Activated T-cell treated with anti-CD3 and anti-CD28 coated beads, Interleukin-2, amount 50 U/mL, for 72 hours (primary cell): ENCODE measurements at places on chromosomes 7 and 10.

GRCh38 chr7:141218941-141219340 is 145.1 kb downstream of the TMEM178B start:
- DNase-seq = no peak

DNA sequence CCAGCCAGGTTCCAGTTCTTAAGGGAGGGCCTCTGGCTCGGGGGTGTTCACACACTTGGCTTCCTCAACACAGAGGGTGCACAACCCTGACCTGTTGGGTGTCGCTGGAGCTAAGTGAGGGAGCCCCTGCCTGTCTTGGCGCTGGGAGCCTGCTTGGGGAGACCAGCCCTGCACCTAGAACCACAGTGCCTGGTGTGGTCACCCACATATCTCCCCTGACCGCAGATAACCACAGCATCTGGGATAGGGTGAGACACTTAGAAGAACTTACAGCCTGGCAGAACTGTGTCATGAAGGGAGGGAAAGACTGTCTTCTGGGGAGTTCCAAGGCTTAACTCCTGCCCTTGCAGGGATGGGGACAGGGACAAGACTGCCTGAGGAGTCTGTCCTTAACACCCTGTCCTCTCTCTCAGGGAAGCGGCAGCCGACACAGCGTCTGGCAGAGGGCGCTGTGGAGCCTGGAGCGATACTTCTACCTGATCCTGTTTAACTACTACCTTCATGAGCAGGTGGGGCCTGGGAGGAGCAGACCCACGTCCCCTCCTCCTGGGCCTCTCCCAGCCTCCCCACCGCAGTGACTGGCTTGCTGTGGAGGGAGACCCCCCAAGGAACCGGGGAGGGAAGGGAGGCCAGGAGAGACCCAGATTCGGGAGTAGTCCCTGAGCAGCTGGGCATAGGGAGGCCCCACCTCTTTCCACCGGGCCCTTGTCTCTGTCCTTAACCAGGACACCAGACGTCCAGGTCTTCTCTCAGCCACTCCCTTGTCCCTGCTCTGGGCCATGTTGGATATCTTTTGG is 59.0 kb downstream of the PALD1 start:
- DNase-seq = peak; percentile 19

DNA sequence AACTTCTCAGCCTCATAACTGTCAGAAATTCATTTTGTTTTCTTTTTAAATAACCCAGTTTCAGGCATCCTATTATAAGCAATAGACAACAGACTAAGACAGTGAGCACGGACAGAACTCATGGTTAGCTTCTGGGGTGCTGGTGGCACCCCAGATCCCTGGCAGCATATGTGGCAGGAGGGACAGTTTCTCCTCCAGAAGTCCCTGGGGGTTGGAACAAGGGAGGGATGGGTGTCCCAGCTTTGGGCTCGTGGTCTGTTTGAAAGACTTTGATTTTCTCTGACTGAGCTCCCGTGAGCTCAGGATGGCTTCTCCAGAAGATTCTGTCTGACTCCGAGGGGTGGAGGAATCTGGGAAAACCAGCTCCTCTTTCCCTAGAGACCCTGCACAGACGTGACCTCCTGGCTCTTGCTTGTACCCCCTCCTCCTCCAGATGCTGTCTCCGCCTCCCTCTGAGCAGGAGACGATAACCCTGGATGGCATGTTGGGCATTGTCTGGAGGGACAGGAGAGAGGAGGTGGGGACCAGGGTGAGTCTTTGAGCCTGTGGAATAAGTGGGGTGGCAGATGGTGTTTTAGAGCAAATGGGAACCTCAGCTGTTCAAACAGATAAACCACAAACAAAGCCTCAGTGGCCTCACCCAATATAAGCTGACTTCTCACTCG is 421.1 kb downstream of the GLRX3 start:
- DNase-seq = no peak

DNA sequence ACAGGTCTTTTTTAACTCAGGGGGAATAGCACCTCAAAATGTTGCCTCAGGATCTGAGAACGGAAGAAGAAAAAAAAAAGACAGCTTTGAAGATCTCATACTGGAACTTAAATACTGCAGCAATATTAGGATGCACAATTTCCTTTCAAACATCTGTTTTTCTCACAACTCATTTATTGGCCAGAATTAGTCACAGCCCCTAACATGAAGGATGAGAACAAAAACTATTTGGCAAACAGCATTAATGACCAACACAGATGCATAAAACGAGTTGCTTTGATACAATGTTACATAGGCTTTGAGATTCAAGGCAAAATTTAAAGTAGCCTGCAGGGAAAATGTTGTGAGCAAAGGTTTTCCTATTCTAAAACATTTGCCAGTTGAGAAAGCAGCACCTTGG is 36.5 kb downstream of the JMJD1C start:
- DNase-seq = no peak

- DNase-seq = no peak
Observed at GRCh38 chr10:75739414-75740143, 308.2 kb downstream of the LRMDA start.

DNA sequence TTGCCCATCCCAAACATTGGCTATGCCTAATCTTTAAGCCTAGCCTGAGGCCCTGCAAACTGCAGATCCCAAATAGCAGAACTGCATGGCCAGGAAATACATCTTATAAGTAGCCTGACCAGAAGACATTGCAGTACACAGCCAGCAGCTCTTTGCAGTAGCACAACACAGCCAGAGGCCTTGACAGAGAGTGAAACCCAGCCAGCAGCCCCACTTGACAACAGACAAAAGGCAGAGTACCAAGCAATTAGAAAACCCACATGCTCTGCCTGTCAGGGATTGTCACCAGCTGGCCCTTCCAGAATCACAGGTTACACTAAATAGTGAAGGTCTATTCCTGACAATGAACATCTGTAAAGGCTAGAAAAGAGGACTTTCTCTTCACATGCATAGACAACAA is 242.8 kb upstream of the TMEM72 start:
- DNase-seq = no peak

DNA sequence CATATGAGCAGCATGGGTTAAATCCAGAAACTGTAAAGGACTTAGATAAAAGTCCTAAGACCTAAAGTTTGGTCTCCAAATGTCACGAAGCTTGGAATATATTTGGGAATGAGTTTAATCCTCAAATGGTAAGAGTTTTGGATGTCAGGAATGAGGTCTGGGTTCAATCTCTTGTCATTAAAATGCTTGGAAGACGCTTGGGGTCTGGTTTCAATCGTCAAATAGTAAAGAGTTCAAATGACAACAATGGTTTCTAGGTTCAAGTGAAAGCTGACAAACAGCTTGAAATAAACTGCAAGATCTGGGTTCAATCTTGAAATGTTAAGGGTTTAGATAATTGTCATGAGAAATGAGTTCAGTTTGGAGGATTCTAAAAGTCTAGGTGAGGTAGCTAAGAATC is 385.5 kb upstream of the HPS1 start:
- DNase-seq = no peak

DNA sequence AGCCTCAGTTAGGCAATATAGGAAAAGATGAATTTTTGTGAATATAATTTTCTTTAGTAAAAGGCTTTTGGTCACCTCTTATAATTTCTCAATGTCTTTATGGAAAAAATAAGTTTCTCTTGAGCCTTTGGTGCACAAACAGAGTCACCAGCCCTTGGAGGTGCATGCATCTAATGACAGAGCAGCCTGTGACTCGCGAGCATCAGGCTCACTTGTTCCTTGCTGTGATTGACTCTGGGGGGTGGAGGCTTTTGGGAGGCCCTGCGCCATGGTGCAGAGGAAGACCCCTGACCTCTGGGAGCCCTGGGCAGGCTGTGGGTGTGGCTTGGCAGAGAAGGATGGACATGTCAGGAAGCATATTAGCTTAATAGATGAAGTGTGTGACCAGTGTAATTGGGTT is 60.2 kb downstream of the FIGNL1 start:
- no peak for DNase-seq

DNA sequence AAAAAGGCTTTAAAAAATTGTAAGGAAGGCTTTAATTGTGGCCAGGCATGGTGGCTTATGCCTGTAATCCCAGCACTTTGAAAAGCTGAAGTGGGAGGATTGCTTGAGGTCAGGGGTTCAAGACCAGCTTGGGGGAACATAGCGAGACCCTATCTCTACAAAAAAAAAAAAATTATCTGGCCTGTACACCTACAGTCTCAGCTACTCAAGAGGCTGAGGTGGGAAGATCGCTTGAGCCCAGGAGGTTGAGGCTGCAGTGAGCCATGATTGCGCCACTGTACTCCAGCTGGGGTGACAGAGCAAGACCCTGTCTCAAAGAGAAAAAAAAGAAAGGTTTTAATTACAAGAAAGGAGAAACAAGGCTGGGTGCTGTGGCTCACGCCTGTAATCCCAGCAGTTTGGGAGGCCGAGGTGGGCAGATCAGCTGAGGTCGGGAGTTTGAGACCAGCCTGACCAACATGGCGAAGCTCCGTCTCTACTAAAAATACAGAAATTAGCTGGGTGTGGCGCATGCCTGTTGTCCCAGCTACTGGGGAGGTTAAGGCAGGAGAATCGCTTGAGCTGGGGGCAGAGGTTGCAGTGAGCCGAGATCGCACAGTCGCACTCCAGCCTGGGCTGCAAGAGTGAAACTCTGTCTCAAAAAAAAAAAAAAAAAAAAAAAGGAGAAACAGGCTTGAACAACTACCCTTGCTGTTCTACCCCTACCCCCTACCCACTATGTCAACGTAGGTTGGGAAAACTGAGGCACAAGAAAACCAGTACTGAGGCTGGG is 83.7 kb downstream of the CARD11 start:
- DNase-seq = no peak

DNA sequence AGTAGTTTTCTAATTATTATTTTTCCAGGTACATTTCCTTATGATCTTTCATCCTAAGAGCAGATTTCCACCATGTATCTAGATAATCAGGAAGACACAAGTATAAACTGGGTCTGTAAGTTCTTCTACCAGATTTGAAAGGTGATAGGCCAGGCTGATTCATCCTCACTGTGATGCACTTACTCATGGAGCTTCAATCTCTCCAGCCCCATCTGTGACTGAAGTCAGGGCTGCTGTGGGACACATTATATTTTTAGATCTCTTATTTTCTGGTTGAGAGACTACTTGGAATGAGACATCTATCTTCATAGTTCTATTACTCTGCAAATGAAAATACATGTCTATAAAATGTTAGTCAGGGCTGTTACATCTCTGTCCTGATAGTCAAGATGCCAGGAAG is 85.5 kb upstream of the SLC25A13 start:
- no peak for DNase-seq

DNA sequence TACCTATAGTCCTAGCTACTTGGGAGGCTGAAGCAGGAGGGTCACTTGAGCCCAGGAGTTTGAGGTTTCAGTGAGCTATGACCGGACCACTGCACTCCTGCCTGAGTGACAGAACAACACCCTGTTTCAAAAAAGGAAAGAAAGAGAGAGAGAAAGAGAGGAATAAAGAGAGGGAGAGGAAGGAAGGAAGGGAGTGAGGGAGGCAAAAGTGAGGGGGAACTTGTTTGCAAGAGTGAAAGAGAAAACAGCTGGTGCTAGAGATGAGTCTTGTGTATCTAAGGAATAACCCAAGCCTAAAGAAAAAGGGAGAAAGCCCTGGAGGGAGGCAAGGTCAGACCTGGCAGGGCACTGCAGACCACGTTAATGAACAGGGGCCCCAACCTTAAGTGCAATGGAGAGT is 4.8 kb upstream of the NT5C2 start:
- no peak for DNase-seq

DNA sequence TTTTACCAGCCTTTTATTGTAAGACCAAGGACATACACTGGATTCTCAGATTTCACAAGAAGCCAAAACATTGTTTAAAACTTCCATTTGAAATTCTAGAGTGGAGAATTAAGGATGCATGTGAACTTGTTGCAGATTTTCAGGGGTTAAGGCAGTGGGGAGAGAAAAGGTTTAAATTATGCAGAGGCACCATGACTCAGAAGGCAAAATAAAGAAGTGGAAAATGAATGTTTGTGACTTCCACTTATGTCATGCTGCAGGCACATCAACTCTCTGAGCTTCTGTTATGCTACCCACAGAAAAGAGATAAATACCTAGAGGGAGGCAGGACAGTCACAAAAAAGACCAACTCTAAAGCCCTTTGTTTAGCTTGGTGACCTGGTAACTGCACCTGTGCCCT is 84.4 kb upstream of the BET1 start:
- no peak for DNase-seq

DNA sequence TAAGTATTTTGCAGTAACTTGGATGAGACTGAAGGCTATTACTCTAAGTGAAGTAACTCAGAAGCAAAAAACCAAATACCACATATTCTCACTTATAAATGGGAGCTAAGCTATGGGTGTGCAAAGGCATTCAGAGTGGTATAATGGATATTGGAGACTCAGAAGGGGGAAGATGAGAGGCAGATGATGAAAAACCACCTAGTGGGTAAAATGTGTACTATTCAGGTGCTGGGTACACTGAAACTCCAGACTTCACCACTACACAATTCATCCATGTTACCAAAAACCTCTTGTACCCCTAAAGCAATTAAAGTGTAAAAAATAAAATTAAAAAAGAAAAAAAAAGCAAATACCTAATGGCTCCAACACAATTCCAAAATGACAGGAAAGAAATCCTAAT is 351.7 kb downstream of the NXPH1 start:
- DNase-seq = no peak

GRCh38 chr10:43930777-43931176 is 282.1 kb upstream of the ZNF32 start:
- no peak for DNase-seq

DNA sequence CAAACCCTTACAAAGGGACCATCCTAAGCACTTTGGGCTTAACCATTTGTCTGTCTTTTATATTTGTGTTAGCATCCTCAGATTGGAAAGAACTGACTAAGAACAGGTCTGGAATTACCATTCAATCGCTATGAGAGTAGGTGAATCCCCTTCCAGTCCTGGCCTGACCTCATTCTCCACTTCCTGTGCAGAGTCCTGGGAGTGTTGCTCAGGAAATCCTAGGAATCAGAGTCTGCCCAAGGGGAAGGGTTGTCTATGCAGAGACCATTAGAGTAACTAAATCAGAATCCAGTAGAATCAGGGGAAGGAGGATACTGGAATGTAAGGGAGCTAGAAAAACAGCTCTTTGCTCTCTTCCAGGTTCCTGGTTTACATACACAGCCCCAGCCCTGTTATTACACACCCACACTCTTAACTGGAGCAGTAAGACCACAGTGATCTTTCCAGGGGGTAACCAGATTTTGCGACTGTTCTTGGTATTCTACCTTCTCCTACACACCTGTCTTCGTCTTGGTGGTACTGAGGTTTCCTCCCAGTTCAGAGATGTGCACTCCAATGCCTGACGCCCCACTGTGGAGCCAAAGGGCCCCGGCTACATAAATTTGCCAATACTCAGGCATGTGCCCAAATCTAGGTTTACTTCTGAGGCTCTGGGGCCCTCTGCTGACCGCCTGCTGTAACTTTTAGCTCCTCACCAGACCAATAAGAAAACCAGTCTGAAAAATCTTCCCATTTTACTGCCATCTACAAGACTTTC is 103.7 kb downstream of the RNF216 start:
- DNase-seq = peak; percentile 48

GRCh38 chr10:3764626-3765112 is 20.3 kb downstream of the KLF6 start:
- DNase-seq = no peak

- no peak for DNase-seq
Observed at GRCh38 chr10:104577861-104578521, 63.1 kb upstream of the SORCS3 start.

- no peak for DNase-seq
Observed at GRCh38 chr7:26792576-26792975, 71.8 kb downstream of the SKAP2 start.
